ENCODE measurements at places on chromosomes 1 and 21.
A peak's percentile ranks its signal among the peaks of the same experiment; 100 is the strongest.

GRCh38 chr1:218679391-218679790 is 334.3 kb downstream of the TGFB2 start:
- no peak for DNase-seq

GRCh38 chr1:186763107-186763506 is 65.6 kb upstream of the PLA2G4A start:
- DNase-seq, result no peak

DNA sequence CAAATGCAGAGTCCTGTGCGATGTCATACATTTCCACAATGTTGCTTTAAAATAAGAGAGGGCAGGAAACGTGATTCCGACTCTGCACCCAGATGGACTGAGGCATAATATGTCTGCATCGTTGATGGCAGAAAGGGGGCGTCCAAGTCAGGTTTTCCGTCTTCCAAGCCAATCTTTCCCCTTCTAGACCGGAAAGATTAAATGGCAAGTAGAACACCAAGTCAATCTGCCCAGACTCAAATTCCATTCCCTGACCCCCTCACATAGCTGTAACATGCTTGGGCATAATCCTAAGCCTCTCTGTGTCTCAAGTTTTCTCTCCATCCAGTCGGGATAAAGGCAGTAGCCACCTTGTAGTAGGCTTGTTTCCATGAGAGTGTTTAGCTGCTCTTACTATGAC is 14.4 kb downstream of the PCP4 start:
- DNase-seq, result no peak

GRCh38 chr1:37177230-37177864 is 143.0 kb upstream of the GRIK3 start:
- peak; percentile 93 for DNase-seq

- DNase-seq, result no peak
These were observed 170.9 kb downstream of the ZBTB18 start for GRCh38 chr1:244221991-244222390.

- peak; percentile 95 for DNase-seq
These were observed at the start of gene COG2 for GRCh38 chr1:230642263-230642959. Gene COG2 (plus strand): TSS chr1:230642481. CDS start chr1:230642607, 126 bp downstream.

DNA sequence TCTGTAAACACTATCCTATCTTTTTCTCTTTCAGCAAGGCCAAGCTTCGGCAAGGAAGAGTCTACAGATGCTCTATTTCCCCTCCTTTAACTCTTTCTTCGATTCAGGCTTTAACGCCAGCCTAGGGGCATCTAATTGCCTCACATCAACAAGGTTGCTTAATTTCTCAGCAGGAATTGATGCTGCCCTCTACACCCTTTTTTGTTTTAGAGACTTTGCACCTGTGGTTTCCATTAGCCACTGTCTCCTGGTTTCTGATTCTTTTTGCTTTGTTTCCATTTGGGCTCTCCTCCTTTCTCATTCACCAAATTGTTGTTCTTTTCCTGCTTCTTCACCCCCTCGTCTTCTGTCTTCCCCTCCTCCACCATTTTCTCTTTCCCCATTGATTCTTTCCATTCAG is 202.4 kb upstream of the HMCN1 start:
- DNase-seq, result no peak

DNA sequence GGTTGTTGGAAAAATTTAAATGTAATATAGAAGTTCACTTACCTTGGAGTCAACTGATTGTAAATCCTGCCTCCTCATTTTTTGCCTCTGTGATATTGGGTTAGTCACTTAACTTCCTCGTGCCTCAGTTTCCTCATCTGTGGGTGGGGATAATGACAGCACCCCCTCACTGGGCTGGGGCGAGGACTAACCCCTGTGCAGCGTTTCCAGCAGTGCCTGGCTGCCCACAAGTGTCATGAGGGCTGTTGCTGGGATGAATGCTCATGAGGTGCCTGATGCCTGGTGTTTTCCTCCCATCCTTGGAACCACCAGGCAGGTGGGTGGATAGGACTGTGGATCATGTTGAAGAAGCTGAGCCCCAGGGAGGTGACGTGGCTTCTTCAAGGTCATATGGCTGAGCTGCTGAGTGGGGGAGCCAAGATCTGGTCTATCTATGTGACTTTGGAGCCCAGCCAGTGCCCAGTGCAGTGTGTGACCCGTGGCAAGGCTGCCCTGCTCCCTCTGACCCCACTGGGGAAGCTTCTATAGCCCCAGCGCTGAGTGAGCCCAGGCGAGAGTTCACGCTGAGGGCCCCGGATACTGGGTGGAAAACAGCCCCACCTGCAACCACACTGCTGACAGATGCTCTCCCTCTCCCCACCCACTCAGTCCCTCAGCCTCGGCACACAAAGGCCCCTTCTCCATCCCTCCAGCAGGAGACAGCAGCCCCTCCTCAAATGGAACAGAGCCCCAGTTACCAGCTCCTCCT is 446.0 kb downstream of the PTPRU start:
- DNase-seq, result no peak

- no peak for DNase-seq
These were observed 2.0 kb upstream of the SIKE1 start for GRCh38 chr1:114782476-114782875.

GRCh38 chr1:150364231-150365003 is 470 bp downstream of the RPRD2 start:
- DNase-seq, result peak; percentile 88

DNA sequence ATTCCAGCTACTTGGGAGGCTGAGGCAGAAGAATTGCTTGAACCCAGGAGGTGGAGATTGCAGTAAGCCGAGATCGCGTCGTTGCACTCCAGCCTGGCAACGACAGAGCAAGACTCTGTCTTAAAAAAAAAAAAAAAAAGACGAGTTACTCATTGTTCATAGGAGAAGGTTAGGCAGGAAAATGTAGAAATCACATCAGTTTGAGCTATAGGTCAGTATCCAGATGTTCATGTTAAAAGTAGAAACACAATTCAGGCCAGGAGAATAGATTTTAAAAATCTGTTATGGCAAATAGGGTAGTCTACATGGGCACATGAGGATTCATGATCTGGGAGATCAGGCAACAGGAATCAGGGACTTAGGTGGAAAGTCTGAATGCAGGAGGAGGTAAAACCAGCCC is 57.7 kb downstream of the SELENOF start:
- no peak for DNase-seq

DNA sequence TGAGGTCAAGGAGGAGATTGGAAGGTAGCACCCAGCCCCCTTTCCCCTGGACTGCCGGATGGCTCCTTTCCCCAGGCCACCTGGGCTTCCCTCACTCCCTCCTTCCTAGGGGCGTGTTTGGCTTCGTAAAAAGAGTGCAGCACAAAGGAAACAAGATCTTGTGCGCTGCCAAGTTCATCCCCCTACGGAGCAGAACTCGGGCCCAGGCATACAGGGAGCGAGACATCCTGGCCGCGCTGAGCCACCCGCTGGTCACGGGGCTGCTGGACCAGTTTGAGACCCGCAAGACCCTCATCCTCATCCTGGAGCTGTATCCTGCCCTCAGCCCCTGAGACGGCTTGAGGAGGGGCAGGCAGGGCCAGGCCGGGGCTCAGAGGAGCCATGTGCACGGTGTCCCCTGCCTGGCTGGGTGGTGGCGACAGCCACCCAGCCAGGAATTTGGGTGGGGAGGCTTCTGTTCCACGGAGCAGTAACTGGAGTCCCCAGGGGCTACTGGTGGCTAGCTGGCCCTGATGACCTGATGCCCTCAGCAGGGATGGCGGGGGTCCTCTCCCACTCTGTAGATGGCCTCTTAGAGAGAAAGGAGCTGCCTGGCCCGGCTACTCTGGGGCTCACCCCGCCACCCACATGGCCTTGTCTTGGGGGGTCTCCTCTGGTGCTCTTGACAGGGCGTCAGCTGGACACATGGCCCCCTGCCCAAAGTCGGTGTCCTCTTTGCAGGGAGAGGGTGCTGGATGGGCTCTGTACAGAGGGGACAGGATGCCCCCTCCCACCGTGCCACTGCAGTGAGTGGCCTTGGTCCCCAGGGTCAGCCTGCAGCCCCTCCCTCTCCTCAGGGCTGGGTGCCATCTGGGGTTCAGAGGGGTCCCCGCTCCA is 39.5 kb downstream of the TRIM11 start:
- no peak for DNase-seq

GRCh38 chr1:232621050-232621449 is 8.9 kb downstream of the SIPA1L2 start:
- no peak for DNase-seq

DNA sequence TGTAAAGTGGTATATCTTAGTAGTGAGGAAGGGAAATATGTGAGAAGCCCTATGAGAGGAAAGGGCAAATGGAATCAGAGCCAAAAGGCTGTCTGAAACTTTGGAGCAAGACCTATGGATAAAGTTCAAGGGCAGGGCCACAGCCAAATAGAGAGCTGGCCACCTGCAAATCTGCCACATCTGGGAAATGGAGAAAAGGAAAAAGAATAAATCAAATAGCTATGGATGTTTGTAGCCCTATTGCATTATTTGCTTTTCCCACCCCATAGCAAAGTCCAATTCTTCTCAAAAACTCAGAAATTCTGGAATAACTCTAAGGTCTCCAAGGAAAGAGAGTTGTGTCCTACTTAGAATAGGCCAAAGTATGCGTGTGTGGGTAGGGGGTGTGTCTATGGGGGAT is 4.0 kb upstream of the HLX start:
- no peak for DNase-seq

GRCh38 chr1:229841230-229841629 is 215.2 kb downstream of the URB2 start:
- no peak for DNase-seq

DNA sequence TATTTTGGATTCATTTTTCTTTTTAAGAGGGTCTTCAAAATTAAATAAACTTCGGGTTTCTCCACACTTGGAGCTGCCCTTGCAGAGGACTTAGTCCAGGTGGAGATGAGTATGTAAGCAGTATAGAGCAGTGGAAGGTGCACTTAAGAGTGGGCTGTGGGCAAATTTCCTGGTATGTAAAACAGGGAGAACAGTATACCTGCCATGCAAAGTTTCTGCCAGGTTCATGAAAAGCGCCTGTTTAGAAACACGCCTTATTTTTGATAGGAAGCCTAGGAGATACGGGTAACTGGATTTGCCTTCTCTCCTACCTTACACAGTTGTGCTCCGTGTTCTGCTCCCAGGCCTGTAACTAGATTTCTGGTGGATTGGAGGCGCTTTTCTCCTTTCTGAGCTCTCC is 1.2 kb downstream of the KDM4A start:
- DNase-seq, result no peak

DNA sequence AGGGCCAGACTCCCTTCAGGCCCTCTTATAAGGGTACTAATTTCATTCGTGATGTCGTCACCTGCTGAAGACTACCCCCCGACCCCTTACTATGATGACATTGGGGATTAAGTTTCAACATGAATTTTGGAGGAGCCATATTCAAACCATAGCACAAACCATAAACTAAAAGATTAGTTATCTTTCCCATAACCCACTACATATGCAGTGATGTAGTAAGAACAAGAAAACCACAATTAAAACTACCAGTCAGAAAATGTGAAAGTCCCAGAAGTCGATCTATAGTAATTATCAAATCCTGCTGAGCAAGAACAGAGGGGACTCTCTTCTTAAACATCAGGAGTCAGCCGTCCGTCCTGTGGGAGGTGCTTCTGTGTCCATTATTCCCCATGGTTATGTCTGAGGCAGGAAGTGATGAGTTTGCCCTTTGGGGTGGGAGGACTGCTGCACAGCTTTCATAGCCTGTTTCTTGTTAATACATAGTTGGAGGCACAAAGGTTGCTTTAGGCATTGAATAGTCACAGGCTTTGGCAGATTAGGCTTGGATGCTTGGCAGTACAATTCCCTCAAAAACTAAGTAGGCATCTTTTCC is 35.9 kb upstream of the PTGFRN start:
- DNase-seq, result peak; percentile 14

GRCh38 chr1:31476891-31477846 is 64.2 kb downstream of the SERINC2 start:
- no peak for DNase-seq

GRCh38 chr1:53851571-53852285 is 13.6 kb upstream of the NDC1 start:
- no peak for DNase-seq

DNA sequence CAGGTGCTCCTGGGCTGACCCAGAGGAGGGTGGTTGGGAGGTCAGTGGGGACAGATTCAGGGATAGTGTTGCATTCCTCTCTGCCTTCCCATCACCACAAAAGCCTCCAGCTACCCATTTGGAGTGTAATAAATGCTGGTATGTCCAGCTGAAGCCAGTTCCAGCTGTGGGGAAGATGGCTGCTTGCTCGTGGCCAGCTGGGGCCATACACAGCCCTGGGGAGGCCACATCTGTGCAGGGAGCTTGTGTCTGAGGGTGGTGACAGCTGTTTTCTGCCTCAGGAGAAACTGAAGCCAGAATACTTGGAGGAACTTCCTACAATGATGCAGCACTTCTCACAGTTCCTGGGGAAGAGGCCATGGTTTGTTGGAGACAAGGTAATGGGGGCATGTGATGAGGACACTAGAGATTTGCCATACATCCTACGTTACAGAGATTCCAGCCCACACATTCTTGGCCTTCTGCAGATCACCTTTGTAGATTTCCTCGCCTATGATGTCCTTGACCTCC is 2.7 kb downstream of the GSTM4 start:
- DNase-seq, result no peak

GRCh38 chr1:235893840-235894239 is 27.1 kb upstream of the LYST start:
- DNase-seq, result no peak

- no peak for DNase-seq
These were observed 45.7 kb upstream of the CACYBP start for GRCh38 chr1:174954073-174954460.

DNA sequence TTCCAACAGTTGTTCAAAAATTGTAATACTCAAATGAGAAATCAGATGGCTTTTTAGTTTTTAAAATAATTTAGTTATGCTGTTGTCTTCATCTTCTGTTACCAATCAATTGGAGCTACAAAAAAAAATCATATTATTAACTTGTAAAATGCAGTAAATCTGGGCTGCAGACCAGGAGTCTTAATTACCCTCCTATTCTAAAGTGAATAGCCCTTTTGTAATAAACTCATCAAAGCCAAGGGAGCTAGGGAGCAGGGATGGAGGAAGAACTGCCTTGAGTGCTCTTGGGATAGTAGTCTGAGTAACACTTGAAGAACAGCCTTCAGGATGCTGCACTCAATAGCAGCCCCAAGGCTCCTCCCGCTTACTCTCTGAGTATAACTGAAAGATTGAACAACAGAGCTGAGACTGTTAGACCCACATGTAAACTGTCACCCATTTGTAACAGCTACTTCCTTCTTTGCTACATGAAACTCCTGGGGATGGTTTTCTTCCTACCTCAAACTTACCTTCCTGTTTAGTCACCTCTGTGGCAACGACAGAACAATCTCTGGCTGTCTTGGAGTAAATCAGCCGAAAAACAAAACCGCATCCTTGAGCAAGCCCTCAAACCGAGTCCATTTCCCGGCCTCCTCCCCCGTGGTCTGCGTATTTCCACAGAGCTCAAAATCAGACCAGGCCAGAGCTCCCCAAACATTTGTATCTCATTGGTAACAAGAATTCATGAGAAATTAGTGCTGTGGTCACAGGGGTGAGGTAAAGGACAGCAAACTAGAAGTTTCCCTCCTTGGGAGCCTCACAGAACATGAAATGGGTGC is 55.9 kb downstream of the CD58 start:
- no peak for DNase-seq

GRCh38 chr1:162373541-162374260 is 3.0 kb downstream of the SPATA46 start:
- no peak for DNase-seq
